ENCODE measurements at places on chromosomes 6 and 20.
A peak's percentile ranks its signal among the peaks of the same experiment; 100 is the strongest.

DNA sequence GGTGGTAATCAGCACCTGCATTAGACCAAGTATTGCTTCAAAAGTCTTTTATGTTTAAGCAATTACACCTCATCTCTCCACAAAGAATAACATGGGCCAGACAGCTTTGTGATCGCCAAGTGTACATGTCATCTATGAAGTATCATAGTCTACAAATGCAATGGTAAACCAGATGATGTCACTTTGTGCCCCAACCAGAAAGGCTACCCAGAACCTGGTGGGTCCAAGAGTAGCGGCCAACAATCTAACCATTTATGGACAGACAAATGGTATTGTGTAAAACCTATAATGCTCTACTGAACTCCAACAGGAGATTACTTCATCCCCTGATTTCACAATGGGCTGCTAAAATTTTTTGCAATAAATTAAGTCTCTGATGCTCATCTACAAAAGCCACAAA lies 295.9 kb downstream of the GMDS start:
- peak; percentile 0 for DNase-seq

- no peak for DNase-seq
Measured at GRCh38 chr20:62738025-62738881, 29.6 kb downstream of the NTSR1 start.

DNA sequence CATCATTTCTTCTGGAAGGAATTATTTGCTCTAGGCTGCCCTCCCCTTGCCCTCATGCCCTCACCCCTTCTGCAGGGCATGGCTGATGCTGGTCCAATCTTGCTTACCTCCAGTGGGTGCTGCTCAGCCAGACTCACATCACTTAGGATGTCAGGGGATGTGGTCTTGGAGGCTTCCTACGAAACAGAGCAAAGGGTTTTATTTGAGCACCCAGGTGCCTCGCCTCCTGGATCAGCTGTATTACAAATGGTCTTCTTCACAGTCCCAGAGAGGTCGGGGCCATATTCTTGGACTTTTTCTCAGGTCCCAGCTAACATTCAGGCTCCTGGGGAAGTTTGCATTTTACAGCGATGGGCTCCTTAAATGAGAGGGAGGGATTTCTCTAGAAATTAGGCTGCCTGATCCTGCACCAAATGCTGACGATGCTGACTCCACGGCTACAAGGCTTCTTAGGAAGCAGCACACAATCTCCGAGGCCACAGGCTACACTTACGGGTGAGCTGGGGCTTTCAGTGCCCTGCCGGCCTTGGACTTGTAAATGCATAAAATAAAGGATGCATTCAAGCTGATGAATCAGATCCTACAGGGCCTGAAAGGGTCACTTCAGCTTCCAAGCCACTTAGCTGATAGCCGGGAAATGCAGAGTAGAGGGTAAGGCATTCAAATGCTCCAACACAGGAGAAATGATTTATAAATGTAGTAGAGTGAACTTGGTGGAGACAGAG lies 159.8 kb upstream of the ECI2 start:
- DNase-seq, result no peak

DNA sequence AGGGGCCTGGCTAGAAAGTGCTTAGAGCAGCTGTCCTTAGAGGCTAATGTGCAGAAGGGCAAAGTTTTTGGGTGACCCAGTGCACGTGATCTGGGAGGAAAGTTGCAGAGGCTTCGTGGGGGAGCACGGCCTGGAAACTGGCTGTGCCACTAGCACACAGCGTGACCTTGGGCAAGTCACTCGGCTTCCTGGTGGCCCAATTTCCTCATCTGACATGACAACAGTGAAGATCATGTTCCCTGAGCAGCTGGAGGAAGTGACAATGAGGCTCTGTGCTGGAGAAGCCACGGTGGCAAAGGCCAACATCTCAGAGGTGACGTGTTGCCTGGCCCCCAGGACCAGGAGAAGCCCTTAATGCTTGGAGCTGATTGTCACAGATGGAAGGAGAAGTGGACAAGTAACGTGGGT lies 99.5 kb downstream of the FOXC1 start:
- DNase-seq, result no peak

GRCh38 chr20:10605547-10606195 lies 68.1 kb downstream of the JAG1 start:
- no peak for DNase-seq

GRCh38 chr20:63737945-63738686 lies 1.5 kb upstream of the SLC2A4RG start:
- no peak for DNase-seq

- DNase-seq, result no peak
Measured at GRCh38 chr6:43766500-43766853, 3.5 kb upstream of the VEGFA start.

- DNase-seq, result no peak
Measured at GRCh38 chr20:35232575-35232974, 6.1 kb downstream of the MMP24 start.

DNA sequence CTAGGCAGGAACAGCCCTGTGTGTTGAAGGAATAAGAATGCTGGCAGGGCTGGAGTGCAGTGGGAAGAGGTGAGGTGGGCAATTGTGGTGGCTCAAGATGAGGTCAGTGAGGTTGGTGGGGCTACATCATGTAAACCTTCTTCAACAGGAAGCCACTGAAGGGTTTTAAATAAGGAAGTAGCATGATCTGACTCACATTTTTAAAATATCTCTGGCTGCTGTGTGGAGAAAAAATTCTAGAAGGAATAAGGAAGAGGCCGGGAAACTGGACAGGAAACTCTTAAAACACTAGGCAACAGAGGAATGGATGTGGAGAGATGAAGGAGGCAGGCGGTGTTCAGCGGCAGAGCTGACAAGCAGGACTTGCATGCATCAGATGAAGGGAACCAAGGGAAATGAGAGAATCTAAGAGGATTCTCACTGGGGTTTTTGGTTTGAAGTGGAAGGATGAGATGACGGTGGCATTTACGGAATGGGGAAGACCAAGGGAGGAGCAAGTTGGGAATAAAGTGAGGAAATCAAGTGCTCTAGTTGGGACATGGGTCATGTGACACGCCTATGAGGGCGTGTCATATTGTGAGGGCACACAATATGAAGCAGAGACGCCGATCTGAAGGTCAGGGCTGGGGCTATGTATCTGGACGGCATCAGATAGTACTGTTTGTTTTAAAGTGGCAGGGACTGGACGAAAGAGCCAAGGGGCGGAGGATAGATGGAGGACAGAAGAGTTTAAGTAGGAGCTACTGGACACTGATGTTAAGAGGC lies 18.2 kb downstream of the TMEM242 start:
- no peak for DNase-seq

GRCh38 chr6:14142511-14143223 lies 25.1 kb downstream of the CD83 start:
- no peak for DNase-seq

GRCh38 chr6:167428664-167429333 lies 103.9 kb downstream of the TTLL2 start:
- DNase-seq, result no peak

GRCh38 chr6:41064841-41065240 lies 7.3 kb downstream of the OARD1 start:
- no peak for DNase-seq

DNA sequence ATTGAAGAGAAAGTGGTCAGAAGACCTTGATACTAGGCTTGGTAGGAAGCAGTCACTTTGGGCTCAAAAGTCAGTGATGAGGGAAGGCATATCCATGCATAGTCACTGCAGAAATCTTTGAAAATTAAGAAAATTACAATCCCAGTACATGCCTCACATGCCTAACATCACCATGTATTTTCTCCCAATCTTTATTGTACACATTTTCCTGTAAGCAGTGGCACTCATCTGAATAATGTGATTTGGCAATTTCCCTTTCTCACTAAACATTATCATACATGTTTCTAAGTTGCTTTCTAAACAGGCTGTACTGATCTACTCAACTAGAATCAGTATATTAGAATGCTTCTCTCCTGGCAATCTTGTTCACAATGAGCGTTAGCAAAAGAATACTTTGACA lies 280.7 kb upstream of the SUPT3H start:
- no peak for DNase-seq

GRCh38 chr20:46840054-46840729 lies 54.5 kb upstream of the EYA2 start:
- DNase-seq, result no peak

DNA sequence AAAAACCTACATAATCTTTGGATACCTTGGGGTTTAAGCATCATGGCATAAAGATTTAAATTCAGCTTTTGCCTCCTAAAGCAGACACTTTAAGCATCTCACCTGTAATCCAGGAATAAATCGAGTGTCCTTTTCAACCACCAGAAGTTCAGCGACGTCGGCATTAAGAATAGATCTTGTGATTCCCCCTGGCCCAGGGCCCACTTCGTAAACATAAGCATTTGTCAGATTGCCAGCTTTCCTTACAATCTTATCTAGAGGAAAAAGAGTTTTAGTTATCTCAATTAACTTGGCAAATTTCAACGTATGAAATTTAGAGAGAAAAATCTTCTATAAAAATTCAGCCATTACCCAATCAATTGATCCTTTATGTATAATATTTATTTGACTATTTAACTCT lies 3.2 kb downstream of the TFB1M start:
- no peak for DNase-seq

DNA sequence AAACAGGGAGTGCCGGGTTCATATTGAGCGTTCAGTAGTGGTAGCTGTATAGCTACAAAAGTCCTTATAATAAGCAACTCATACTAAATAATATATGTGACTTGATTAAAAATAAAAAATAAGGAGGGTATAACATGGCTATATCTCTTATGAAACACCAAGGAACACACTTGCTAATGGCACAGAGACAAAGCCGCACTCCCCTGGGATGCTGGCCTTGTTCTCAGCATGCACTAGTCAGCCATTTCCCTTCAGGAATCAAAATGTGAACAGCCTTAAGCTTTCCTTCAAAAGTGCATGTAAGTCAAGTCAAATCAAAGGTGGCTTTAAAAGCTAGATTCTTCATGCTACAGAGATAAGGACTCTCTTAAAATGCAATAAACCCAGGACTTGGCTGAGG lies 9.4 kb downstream of the HMGCLL1 start:
- no peak for DNase-seq

DNA sequence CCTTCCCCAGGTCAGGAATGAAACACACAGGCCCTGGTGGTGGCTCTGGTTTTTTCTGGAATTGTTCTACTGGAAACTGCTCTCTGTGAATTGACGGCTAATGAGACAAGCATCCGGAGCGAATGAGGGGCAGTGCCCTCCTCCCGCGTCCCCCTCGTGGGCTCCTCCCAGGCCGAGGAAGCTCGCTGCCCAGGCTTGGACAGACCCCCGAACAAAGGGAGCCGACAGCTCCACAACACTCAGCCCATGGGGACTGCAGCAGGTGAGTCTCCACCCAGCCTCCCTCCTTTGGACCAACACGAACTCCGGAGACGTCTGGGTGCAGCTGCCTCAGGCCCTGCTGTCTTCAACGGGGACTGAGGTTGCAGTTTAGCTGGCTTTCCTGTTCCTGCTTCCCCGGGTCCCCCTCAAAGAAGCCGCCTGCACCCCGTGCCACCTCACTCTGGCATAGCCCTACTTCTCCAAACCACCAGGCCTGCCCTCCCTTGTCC lies 31.3 kb upstream of the AFDN start:
- no peak for DNase-seq

DNA sequence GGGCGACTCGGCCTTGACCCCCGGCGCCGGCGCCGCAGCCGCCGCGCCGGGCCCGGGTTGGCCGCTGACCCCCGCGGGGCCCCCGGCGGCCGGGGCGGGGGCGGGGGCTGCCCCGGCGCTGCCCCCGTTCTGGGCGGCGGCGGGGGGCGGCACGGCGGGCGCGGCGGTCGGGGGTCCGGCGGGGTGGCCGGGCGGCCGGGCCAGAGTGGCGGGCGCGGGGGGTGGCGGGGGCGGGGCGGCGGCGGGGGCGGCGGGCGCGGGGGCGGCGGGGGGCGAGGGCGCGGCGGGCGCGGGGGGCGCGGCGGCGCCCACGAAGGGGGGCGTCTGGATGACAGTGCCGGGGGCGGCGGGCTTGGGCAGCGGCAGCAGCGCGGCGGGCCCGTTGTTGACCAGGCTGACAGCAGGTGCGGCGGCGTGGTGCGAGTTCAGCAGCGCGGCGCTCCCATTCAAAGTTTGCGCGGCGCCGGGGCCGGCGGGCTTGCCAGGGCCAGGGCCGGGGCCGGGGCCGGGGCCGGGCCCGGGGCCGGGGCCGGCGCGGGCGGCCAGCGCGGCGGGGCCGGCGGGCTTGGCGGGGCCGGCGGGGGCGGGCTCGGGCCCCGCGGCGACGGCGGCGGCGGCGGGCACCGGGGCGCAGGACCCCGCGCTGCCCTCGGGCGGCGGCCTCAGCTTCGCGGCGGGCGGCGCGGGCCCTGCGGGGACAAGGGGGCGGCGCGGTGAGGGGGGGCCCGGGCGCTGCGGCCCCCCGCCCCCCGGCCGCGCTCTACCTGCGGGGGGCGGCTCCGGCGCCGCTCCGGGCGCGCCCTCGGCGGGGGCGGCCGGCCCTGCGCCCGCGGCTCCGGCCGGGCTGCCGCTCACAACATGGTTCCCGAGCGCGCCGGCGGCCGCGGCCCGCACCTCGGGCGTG lies 659 bp downstream of the TAF4 start:
- no peak for DNase-seq

- no peak for DNase-seq
Measured at GRCh38 chr6:44386364-44386928, 1.1 kb upstream of the CDC5L start.

DNA sequence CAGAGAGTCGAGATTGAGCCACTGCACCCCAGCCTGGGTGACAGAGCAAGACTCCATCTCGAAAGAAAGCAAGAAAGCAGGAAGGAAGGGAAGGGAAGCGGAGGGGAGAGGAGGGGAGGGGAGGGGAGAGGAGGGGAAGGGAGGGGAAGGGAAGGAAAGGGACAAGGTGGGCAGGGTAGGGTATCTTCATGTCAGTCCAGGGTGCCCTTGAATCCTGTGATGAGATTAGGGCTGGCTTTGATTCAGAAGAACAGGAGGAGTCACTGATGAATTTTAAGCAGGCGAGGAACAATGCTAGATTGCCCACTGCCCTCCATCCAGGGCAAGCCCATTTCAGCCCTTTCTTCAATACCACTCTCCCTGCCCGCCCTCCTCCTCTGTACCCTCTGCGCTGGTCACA lies 35.0 kb upstream of the EPB41L1 start:
- no peak for DNase-seq

- no peak for DNase-seq
Measured at GRCh38 chr20:8764344-8764962, 304.4 kb upstream of the PLCB4 start.

DNA sequence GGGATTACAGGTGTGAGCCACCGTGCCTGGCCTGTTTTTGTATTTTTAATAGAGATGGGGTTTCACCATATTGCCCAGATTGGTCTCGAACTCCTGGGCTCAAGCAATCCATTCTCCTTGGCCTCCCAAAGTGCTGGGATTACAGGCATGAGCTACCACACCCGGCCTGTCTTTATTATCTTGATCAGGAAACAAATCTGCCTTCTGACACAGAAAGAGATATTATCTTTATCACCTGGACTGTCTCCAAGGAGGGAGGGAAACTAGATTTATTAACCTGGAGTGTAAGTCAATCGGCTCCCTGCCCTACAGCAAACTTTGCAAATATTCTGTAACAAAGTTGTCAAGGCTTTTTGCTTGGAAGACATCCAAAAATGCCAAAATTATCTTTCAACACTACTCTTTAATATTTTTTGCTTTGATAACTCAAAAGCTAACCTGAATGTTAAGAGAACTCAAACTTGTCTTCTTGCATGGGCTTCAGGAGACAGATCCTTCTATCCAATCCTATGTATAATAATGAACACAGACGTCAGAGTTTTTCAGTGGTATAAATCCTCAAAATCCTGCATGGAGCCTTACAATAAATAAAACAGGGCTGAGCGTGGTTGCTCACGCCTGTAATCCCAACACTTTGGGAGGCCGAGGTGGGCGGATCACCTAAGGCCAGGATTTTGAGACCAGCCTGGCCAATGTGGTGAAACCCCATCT lies 85.0 kb upstream of the LOC128125822 start:
- no peak for DNase-seq
